Endothelial cell (in vitro differentiated cells): ENCODE measurements at places on chromosomes 7 and 10. TPM values are rescaled to one million over a fixed set of nuclear protein-coding genes. Genes with fewer than 3 reads are reported as not detected.

- DNase-seq = no peak
Observed at GRCh38 chr10:78813526-78813925, 255.2 kb upstream of the ZMIZ1 start.

DNA sequence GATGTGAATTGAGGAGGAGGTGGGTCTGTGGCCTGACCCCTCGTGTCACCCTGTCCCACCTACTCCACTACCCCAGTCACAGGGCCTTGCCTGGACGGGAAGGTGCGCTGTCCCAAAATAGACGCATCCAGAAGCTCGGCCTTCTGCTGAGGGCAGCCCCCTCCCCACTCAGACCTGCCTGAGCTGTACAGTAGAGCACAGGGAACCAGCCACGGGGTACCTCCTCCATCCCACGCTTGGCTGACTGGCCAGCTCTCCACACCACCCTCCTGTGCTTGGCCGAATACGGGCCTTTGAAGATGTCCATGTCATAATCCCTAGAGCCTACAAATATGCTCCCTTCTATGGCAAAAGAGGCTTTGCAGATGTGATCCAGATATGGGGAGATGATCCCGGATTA lies 88.3 kb downstream of the CHST15 start:
- no peak for DNase-seq

DNA sequence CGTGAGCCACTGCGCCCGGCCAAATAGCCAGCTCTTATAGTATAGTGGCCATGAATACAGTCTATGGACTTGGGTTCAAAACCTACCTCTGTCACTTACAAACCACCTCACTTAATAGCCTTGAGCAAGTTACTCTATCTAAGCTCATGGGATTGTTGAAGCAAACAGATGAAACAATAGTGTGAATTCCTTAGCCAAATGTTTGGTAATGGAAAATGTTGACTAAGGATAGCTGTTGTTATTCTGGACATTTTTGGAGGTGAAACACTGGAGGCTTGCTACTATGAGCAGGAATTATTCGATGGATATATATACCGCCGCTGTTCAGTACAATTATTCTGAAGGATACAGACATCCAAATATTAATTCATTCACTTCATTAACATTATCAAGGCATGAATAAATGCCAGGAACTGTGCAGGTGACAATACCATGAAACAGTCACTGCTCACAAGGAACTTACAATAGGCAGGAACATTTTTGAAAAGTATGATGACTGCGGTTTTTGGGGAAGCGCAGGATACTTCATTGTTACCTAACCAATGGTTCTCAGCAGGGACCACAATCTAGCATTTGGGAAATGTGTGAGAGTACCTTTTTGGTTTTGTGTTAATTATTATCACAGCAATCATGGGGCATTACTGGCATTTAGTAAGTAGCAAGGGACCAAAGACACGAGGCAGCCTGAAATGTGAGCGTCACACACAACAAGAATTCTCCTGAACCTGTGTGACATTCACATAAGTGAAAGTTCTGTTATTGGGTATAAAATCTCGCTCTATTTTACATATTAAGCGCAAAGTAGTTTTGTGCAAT lies 55.7 kb downstream of the CUBN start:
- DNase-seq = no peak

DNA sequence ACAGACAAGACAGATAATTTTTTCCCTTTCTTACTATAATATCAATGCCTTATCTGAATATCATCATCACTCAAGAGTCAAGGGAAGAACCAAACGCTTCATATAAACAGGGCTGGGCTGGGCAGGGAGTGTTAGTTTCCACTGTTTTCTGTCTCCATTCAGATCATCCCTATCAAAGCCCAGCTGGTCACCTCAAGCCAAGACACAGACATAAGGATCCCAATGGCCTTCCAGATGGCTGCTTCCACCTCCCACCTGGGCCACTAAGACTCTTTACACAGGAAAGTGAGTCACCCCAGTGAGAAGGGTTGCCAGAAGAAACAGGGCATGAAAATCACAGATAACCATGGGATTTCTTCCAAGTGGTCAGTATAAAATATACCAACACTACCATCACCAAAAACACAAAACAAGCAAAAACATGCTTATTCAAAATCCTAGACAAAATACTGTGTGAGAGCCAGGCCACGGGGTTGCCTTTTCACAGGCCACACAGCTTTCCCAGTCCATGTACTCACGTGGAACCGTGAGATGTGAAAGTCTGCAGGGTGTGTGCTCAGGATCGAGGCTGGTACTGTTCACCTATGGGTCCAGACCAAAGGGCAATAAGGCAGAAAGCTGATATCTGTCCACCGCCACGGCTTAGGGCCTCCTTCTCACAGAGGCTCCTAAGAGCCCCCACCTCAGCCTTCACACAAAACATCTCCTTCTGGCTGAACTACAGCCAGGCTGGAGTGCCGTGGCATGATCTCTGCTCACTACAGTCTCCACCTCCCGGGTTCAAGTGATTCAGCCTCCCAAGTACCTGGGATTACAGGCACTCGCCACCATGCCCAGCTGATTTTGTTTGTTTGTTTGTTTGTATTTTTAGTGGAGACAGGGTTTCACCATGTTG lies 5.7 kb downstream of the PRSS1 start:
- no peak for DNase-seq

GRCh38 chr7:112782498-112782897 lies 7.7 kb downstream of the TMEM168 start:
- no peak for DNase-seq

ANLN gene
- 17.8 TPM for total RNA-seq

ZNF511 gene
- total RNA-seq = 18.6 TPM

GRCh38 chr10:97714401-97715258 lies 1.1 kb downstream of the MARVELD1 start:
- peak; percentile 60 for DNase-seq

GRCh38 chr7:101812595-101812994 lies 4.8 kb upstream of the CUX1 start:
- DNase-seq = no peak

NEURL1 gene
- total RNA-seq = 0.69 TPM

FAM107B gene
- total RNA-seq = 462 TPM

CHST15 gene
- total RNA-seq = 148 TPM

CAMK2B gene
- 0.23 TPM for total RNA-seq

OR2A2 gene
- total RNA-seq = not detected

GRCh38 chr10:127614484-127615017 lies 65.4 kb downstream of the NPS start:
- no peak for DNase-seq

ADAM8 gene
- total RNA-seq = 1.5 TPM

ZCWPW1 gene
- 2.2 TPM for total RNA-seq

MOGAT3 gene
- total RNA-seq = not detected

GRCh38 chr10:100987685-100988049 lies 324 bp downstream of the TWNK start:
- DNase-seq = no peak

DNA sequence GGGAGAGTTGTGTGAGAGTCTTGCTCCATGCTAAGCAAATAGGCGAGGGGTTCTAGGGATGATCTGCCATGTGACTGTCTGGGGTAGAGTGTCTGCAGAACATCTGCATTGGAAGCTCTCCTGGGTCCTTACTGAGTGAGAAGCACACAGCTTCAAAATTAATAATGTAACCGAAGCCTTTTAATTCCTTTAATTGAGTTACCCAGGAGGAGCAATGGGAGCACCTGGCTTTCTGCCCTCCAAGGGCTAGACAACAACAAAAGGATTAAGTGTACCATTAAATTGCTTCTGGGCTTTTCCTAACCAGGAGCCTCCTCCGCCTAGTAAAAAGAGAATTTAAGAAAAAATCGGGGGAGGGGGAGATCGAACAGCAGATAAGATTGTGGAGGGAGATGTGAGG lies 102.0 kb upstream of the TBX20 start:
- DNase-seq = no peak

DNA sequence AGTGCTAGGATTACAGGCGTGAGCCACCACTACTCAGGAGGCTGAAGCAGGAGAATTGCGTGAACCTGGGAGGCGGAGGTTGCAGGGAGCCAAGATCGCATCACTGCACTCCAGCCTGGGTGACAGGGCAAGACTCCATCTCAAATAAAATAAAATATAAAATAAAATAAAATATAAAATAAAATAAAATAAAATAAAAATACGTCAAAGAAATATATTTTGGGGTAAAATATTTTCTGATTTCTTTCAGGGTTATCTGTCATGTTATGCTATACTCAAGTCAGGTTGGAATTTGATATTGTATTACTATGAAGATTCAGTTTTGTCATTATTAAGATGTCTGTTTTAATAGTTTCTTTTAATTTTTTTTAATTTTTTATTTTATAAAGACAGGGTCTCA lies 99.4 kb upstream of the GHITM start:
- no peak for DNase-seq

CPED1 gene
- total RNA-seq = 1.8 TPM

- peak; percentile 72 for DNase-seq
Observed at GRCh38 chr7:151248346-151249033, at the start of gene SMARCD3. SMARCD3 (minus strand) TSS chr7:151248694; CDS start chr7:151248562, 132 bp downstream.

DNA sequence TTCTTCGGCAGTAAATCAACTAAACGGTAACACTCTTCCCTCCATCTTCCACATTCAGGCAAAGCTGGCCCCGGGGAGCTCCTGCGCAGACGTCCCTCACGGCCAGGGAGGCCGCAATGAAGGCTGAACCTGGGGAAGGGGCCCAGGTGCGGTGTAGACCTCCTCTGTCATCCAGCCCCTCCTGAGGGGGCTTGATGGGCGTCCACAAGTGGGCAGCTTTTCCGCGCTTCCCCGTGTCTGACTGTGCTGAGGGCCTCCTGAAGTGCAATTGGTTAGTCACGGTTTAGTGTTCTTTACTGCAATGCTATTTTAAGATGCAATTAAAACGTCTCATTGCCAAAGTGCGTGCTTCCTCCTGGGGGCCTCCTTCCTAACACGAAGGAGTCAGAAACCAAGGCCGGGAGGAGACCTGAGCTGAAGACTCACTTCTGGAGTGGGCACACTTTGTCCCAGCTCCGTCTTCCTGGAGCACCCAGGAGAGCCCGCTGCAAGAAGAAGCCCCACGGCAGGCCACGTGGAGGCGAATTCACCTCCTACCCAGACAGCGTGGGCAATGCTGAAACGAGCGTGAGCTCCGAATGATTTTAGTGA lies 173.3 kb downstream of the ELFN1 start:
- no peak for DNase-seq

GRCh38 chr10:70753026-70753663 lies 32.0 kb downstream of the TBATA start:
- no peak for DNase-seq

DNA sequence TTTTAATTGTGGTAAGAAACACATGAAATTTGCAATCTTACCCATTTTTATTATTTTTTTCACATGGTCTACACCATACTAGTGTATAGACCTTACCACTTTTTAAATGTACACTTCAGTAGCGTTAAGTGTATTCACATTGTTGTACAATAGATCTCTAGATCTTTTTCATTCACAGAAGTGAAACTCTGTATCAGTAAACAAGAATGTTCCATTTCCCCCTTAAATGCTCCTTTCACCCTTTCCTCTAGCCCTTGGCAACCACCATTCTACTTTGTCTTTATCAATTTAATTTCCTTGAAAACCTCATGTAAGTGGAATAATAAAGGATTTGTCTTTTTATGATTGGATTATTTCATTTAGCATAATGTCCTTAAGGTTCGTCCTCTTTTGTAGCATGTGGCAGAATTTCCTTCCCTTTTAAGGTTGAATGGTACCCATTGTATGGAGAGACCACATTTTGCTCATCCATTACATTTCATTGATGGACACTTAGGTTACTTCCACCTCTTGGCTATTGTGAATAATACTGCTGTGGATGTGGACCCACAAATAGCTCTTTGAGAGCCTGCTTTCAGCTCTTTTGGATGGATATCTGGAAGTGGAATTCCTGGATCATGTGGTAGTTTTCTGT lies 45.7 kb downstream of the SNX10 start:
- no peak for DNase-seq

DNA sequence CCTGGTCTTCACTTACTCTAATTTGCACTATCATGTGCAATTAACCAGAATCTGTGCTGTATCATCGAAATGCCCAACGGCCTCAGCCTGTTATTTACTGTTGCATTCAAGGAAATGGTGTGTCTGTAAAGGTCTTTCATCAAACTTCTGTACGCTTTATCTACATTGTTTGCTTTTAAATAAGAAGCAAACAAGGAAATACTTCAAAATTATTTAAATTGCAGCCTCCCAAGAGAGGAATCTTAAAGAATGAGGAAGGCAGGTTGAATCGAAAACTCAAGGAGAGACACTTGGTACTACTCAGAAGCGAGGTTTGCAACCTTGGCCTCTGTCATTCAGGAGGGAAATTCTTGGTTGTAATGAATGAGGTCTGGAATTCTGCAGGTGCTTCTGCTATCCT lies 40.7 kb downstream of the MGAM start:
- no peak for DNase-seq

- no peak for DNase-seq
Observed at GRCh38 chr7:67435894-67436535, 439.4 kb downstream of the TYW1 start.

CYP2C19 gene
- total RNA-seq = not detected

CPN1 gene
- not detected for total RNA-seq

DNA sequence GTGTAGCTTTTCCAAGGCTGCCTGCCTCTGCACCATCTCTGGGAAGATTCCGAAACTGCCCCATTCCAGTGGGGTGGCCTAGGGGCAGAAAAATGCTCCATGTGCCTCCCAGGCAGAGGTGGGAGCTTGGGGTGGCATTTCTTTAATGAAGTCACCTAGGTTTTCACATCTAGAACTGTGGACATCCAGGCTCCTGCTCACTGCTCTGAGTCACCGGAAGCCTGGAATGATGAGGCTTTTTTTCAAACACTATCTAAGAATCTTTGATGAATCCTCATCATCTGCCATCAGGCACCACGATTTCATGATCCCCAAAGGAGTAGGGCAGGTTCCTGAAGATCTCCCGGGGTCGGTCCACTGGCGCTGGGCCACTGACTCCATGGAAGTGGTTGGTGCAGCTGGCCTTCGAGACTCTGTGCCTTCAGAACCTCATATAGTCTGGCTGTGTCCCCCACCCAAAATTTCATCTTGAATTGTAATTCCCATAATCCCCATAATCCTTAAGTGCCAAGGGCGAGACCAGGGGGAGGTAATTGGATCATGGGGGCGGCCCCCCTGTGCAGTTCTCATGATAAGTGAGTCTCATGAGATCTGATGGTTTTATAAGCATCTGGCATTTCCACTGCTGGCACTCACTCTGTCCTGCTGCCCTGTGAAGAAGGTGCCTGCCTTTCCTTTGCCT lies 37.1 kb downstream of the MTURN start:
- DNase-seq = no peak

DNA sequence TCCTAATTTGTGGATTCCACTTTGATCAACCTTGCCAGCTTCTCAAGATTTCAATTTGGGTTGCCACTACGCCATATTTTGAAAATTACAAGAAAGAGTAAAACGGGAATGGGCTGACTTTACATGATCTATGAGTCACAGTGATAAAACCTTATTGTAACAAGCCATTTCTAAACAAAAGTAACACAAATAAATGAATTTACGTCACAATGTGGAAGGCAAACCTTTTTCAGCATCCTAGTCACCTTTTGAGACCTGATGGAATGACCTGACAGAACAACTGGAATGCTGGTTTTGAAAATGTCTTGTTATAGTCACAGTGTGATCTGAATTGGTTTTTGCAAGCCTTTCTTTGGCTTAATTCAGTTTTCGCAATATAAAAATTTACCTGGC lies 85.9 kb downstream of the CDK6 start:
- DNase-seq = no peak
